ENCODE measurements at places on chromosomes 11 and 22. TPM values are rescaled to one million over a fixed set of nuclear protein-coding genes. Genes with fewer than 3 reads are reported as not detected.

GRCh38 chr11:130652671-130653335 lies 204.4 kb downstream of the ADAMTS15 start:
- peak; percentile 91 for DNase-seq

Gene ANO5
- total RNA-seq, result 3.5 TPM

GRCh38 chr11:134333946-134334345 lies 2.2 kb downstream of the GLB1L2 start:
- DNase-seq, result no peak

Gene PSMC3
- 129 TPM for total RNA-seq

DNA sequence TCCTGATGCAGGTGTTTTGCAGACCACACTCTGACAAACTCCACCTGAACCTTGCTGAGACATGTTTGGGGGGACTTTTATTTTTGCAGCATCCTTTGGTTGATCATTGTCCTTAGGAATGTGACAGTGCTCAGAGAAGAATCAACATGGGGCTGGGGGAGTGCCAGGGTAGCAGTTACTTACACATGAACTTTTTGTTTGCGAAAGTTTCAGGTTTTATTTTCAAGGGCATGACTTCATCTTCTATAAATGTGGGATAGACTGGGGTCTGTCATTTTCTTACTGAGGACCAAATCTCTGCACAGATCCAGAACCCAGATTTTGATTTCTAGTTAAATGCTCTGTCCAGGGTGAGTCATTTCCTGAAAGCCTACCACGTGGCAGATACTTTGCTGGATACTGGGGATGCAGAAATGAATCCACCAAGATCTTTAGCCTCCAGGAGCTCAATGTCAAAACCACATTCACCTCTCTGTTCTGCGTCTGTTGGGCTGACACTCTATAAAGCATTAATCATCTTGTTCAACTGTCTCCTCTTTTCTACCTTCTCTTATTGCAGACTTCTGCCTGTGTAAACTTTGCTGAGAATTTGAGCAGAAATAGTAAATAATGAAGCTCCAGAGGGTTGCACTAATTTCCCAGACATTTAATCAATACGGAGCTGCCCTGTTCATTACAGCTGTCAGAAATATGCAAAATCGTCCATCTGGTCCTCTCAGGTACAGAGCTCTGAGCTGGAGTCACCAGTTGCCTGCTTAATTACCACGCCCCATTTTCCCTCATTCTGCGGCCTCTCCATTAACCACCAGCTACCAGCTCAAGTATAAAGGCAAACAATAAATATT lies 387.9 kb downstream of the MIAT start:
- DNase-seq, result no peak

DNA sequence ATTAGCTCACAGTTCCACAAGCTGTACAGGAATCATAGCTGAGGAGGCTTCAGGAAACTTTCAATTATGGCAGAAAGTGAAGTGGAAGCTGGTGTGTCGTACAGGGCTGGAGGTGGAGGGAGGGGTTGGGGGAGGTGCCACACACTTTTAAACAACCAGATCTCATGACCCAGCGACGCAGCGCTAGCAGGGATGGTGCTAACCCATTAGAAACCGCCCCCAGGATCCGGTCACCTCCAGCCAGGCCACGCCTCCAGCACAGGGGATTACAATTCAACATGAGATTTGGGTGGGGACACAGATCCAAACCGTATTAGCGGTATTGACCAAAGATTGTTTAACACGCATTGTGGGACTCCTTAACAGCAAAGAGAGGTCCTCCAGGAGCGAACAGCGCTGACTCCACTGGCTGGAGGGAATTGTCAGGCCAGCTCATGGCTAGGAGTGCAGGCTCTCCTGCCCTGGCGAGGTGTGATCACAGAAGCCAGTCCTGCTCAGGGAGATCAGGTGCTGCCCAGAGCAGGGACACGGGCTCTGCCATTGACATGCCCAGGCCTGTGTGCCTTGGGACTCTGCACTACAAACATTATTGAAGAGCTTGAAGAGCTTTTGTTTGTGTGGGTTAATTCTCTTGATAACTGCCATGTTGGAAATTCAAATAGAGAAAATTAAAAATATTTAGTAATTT lies 215.3 kb downstream of the TBC1D22A start:
- DNase-seq, result peak; percentile 58

GRCh38 chr11:44340656-44341055 lies 30.7 kb upstream of the ALX4 start:
- DNase-seq, result no peak

- no peak for DNase-seq
Observed at GRCh38 chr11:33778675-33779074, 4.4 kb upstream of the FBXO3 start.

Gene VPREB1
- not detected for total RNA-seq

DNA sequence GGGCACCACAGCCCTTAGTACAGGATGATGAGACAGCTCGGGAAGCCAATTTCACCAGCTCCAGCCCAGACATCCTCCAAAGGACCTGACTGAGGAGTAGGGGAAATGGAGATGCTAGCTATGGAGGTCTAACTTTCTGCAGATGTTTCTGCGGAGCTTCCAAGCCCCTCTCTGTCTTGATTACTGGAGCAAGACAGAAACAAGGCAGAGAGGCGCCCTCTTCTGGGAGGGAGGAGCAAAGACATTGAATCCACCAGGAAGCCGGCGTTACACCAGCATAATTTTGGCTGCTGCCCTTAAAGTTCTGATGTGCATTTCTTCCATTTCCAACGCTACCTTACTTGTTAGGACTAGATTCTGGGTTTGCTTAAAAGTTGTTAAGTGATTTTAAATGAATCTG lies 107.3 kb upstream of the HSD17B12 start:
- DNase-seq, result no peak

Gene MYBPC3
- total RNA-seq, result 0.37 TPM

- no peak for DNase-seq
Observed at GRCh38 chr22:42261296-42261695, 9.2 kb downstream of the TCF20 start.

Gene CD3D
- 1.2 TPM for total RNA-seq

Gene MISFA
- total RNA-seq, result 2.1 TPM

Gene FIBIN
- total RNA-seq, result 24.5 TPM

- DNase-seq, result no peak
Observed at GRCh38 chr22:35202376-35202775, 54.9 kb upstream of the HMGXB4 start.

- DNase-seq, result peak; percentile 55
Observed at GRCh38 chr22:49466878-49467595, 360.6 kb downstream of the BRD1 start.

Gene APOC3
- total RNA-seq, result not detected

DNA sequence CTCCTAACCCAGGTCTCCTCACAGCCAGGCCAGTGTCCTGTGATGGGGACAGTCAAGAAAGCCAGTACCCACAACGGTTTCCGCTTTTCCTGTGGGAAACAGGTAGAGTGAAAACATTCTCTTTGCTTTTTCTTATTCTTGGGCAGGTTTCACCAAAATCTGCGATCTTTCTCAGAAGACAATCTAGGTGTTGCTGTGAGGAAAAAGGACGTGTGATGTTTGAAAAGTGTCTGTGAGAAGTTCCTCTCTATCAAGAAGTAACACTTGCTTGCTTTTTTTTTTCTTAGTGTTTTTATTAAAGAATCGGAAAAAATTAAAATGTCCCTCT lies 9.2 kb upstream of the IL2RB start:
- no peak for DNase-seq
